Naive thymus-derived CD4-positive, alpha-beta T cell (primary cell): ENCODE measurements at places on chromosomes 7 and 10.

GRCh38 chr7:28156401-28156800 lies 24.2 kb downstream of the JAZF1 start:
- no peak for DNase-seq

GRCh38 chr7:140390466-140391190 lies 7.7 kb downstream of the SLC37A3 start:
- no peak for DNase-seq

GRCh38 chr10:128386816-128387604 lies 260.8 kb upstream of the MKI67 start:
- no peak for DNase-seq

DNA sequence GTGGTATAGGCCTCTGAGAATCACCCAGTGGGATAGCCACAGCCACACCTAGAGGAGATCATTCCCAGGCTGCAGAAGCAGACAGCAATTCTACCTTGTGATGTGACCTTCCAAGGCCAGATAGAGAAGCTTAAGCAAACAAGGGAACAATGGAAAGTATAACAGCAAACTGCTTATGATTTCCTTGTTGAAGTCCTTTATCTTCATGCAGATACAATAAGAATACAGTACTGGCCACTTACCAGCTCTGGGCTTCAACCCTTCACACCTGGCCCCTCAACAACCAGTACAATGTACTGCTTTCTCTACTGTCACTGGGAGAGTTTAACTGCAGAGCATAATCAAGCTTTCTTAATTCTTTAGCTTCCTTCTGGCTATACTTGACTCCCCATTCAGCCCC lies 22.6 kb upstream of the DDX50 start:
- DNase-seq, result no peak

DNA sequence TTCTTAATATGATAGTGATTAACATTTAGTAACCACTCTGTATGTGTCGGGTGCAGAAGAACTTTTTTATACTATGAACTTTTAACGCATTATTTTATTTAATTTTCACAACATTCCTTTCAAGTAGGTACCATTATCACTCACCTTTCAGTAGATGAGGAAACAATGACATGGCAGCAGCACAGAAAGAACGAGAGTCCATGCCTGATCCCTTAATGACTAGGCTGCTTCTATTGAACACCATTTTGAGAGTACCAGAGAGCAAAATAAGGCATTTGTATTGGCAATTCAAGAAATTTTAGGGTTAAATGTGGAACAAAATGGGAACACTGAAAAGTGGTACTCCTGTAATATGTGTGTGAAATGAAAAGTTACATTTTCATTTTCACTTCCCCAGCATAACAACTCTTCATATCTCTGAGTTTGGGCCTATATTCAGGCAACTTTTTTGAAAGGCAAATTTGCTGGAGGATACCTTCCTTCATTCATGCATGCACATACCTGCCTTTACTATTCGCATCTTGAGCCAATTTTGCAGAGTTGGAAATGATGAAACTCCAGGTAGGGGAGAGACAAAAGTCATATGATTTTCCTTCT lies 12.8 kb downstream of the LRRN3 start:
- DNase-seq, result no peak

- no peak for DNase-seq
These were observed 86.5 kb upstream of the LRRN3 start for GRCh38 chr7:111004310-111004901.
